A172 (cell line): ENCODE measurements at places on chromosomes 3 and 15.

DNA sequence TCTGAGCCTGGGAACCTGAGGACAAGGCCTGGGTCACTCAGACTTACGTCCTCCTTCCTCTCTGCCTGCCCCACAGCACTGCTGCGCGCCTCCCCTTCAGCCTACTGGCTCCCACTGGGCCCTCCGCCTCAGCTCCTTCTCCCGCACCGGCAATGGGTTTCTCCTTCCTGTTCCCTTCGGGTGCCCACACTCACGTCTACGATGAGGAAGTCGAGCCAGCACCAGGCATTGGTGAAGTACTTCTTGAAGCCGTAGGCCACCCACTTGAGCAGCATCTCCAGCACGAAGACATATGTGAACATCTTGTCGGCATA lies 70.0 kb downstream of the EXOG start:
- no peak for DNase-seq

- no peak for DNase-seq
Observed at GRCh38 chr3:172303181-172303580, 145.1 kb downstream of the GHSR start.

DNA sequence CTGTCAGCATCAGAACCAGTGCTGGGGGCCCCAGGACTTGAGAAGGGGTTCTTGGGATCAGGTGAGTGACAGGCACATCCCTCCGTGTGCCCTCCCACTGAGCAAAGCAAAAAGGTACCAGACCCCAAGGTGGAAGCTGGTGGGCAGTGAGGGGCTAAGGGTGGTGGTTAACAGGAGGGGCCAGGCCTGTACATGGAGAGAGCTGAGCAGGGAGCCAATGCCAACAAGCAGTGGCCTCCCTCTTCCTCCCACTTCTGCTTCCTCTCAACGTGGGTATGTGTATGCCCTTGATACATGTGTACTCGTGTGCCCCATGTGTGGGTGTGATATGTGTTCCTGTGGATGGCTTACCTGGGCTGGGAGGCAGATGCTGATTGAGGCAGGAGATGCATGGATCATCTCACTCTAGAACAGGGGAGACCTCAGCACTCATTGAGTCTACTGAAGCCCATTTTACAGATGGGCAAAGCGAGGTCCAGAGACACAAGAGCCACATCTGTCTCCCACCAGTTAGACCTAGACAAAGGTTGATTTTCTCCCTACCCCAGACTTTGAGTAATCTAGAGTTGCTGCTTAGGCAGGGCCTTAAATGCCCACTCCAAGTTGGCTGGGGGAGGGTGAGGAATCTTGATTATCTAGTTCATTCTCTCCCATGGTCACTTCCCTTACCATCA lies 945 bp downstream of the VIPR1 start:
- no peak for DNase-seq

DNA sequence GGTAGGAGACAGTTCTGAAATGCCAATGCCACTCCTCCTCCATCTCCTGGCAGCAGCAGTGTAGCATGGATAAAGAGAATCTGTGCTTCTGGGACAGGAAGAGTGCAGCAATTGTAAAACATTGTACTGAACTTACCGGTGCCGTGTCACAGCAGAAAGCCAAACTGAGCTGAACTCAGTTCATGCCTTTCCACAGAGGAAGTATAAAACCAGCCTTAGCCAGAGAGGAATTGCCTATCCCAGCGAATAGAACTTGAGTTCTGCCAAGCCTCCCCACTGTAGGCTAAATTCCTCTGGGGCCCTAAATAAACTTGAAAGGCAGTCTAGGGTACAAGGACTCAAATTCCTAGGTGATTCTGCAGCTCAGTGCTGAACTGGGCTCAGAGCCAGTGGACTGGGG lies 148.8 kb downstream of the SLC9A9 start:
- DNase-seq, result no peak

- DNase-seq, result no peak
Observed at GRCh38 chr3:191441687-191442086, 19.3 kb upstream of the PYDC2 start.

DNA sequence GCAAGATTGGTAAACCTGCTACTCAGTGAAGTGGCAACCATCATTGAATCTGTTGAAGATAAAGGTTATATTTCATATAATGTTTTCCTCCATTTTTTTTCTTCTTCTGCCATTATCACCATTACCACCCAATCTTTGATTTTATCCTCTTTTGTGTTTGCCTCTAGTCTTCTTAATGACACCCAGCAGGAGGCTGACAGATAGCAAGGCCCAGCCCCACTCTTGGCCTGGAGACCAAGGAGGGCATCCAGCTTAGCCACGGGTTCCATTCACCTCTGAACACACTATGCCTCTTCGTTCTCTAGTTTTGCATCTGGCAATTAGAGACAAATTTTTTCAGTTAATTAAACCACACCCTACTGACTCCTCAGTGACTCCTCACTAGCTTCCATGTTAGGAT lies 129.7 kb downstream of the TPRG1 start:
- DNase-seq, result no peak

DNA sequence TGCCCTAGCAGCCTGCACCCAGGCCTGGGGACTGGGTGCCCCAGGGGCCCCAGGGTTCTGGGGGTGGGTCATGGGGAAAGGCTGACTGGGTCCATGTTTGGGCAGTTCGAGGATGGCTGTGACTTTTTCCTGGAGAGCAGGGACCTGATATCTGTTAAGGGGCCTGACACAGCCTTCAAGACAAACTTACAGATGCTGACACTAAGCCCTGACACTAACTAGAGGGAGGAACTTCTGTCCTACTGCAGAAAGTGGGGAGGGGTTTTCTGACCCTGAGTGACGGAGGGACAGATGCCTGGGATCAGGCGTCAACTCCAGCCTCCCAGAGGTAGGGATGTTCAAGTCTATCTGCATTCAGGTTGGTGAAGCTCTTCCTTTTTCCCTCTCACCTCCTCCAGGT lies 45.0 kb upstream of the SLC6A11 start:
- DNase-seq, result no peak

GRCh38 chr15:85412956-85413854 lies 32.8 kb downstream of the AKAP13 start:
- DNase-seq, result peak; percentile 89

DNA sequence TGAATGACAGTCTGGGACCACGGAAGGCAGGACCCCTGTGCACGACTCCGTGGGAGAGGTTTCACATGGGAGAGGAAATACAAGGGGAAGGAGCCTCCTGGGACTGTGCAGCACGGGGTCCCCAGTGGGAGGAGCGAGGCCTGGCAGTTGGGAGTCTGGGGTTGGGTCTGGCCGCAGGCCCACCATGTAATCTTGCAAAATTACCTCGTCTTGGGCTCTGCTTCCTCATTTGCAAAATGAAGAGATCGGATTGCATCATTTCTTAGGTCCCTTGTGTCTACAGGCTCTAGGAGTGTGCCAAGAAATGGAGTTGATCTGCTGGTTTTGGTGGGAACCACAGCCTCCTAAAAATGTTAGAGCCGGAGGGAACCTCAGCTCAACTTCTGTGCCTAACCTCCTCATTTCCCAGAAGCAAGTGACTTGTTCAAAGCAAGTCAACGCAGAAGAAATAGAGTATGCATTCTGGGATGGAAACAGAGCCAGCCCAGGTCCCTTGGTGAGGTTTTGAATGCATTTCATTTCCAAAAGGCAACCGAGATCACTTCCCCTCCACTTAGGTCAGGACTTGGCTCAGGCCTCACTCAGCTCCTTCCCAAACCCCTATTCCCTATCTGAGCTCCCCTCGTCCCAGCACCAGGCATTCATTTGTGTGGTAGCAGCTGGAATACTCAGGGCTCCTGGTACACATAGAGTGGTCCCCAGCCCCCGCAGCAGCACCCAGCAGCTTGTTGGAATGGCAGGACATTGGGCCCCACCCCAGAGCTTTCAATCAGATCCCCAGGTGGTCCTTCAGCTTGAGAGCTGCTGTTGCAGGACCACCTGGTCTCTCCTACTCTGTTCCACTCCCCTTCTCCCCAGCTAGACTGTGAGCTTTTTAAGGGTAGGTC lies 267.7 kb downstream of the XXYLT1 start:
- DNase-seq, result no peak

- DNase-seq, result no peak
Observed at GRCh38 chr3:152046280-152046679, 172.8 kb downstream of the SUCNR1 start.

- no peak for DNase-seq
Observed at GRCh38 chr15:94844538-94845389, 613.4 kb downstream of the MCTP2 start.

- DNase-seq, result no peak
Observed at GRCh38 chr3:32240159-32240545, 1.7 kb downstream of the CMTM8 start.

GRCh38 chr3:138450704-138451424 lies 16.4 kb downstream of the ESYT3 start:
- DNase-seq, result no peak

GRCh38 chr3:182294696-182295095 lies 498.6 kb upstream of the ATP11B start:
- peak; percentile 6 for DNase-seq

- DNase-seq, result no peak
Observed at GRCh38 chr3:160486459-160486869, 36.9 kb upstream of the TRIM59 start.

- DNase-seq, result no peak
Observed at GRCh38 chr15:71874245-71874644, 63.9 kb downstream of the NR2E3 start.

DNA sequence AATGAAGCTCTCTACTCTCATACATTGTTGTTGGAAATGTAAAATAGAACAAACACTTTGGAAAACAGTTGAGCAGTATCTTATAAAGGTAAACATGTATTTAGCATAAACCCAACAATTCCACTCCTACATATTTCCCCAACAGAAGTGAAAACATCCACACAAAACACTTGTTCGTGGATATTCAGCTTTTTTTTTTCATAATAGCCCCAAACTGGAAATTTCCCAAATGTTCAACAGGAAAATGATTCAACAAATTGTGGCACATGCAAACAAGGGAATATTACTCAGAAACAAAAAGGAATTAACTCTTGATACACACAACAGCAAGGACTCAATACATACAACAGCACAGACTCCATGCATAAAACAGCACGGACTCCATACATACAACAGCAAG lies 28.5 kb downstream of the RFTN1 start:
- no peak for DNase-seq

- DNase-seq, result no peak
Observed at GRCh38 chr15:73818308-73818985, 54.9 kb upstream of the TBC1D21 start.

- no peak for DNase-seq
Observed at GRCh38 chr3:171688002-171688401, 122.3 kb downstream of the PLD1 start.

GRCh38 chr3:125236331-125236903 lies 23.9 kb upstream of the SLC12A8 start:
- DNase-seq, result no peak

DNA sequence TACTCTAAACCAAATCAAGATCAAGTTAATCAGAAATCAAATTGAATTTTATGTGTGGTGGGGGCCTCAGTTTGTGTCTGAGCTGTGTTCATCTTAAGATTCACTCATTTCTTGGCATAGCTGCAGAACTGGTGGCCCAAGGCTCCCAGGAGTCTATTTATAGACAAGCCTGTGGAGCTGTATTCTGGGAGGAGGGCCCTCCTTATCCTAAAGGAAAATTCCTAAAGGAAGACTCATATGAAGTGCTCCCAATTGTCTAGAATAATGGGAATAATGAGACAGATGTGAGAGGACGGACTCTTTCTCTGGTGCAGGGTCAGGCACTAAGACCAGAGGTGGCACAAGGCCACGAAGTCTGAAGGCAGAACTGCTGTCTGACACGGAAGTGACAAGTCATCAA lies 38.9 kb downstream of the C3orf85 start:
- peak; percentile 42 for DNase-seq

DNA sequence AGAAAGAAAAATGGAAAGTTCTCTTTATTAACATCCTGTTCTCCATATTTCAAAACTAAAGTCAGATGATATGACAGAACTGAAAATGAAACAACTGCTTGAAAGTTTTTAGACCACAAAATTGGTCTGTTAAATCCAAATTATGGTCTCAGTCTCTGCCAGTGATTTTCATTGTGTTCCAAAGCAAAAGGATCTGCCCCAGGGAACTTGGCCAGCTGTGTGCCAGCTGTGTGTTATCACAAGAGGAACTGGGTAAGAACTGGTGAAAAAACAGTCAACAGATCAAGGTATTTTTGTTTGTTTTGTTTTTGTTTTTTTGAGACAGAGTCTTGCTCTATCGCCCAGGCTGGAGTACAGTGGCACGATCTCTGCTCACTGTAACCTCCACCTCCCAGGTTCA lies 323.3 kb downstream of the CTNNB1 start:
- no peak for DNase-seq

GRCh38 chr15:101504866-101505609 lies 15.5 kb upstream of the PCSK6 start:
- peak; percentile 6 for DNase-seq

GRCh38 chr3:107791450-107791849 lies 268.7 kb downstream of the BBX start:
- DNase-seq, result no peak

DNA sequence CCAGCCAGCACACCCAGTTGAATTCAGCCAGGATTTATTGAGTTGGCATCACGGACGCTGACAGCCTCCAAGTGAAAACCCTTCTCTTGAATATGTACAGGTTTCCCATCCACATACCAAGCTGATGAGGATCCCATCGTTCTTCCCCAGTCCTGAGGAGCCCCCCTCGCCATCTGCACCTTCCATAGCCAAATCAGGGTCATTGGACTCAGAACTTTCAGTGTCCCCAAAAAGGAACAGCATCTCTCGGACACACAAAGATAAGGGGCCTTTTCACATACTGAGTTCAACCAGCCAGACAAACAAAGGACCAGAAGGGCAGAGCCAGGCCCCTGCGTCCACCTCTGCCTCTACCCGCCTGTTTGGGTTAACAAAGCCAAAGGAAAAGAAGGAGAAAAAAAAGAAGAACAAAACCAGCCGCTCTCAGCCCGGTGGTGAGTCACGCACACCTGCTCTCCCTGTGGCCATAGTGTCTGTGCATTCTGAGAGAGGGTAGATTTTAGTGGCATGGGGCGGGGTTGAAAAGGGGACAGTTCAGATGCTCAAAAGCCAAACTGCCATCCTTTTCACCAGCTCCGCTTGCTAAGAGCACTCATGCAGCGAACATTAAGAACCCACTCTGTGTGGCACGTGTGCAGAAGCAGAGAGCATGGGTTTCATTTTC lies 51.2 kb downstream of the KLHL25 start:
- DNase-seq, result no peak

DNA sequence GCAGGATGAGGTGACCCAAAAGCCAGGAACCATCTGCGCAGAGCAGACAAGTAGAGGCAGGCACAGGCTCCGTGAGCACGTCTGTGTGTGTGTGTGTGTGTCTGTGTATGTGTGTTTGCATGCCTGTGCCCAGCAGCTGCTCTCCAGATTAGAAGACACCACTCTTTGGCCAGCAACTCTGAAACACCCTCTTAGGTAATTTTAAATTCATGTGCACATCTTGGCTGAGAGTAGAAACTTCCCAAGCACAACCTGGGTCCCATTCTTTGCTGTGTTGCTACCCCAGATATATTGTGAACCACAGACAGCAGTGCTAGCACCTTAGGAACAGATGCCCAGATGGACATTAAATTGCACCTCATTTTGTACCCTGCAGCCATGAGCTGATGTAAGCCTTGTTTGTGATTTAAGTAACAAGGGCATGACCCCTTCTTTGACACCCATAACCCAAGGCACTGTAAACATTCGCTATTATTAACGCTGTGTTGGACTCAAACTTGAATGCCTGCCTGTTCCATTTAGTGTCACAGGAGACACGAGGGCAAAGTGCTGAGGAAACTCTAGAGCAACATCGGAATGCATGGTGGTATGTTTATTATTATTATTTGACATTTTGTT lies at the start of gene FILIP1L:
TSS of gene FILIP1L (minus strand) at position 89 of the 618 bp plus-strand sequence.
- DNase-seq, result no peak
